ENCODE measurements at places on chromosomes 4 and X. TPM values are rescaled to one million over a fixed set of nuclear protein-coding genes. Genes with fewer than 3 reads are reported as not detected.

DNA sequence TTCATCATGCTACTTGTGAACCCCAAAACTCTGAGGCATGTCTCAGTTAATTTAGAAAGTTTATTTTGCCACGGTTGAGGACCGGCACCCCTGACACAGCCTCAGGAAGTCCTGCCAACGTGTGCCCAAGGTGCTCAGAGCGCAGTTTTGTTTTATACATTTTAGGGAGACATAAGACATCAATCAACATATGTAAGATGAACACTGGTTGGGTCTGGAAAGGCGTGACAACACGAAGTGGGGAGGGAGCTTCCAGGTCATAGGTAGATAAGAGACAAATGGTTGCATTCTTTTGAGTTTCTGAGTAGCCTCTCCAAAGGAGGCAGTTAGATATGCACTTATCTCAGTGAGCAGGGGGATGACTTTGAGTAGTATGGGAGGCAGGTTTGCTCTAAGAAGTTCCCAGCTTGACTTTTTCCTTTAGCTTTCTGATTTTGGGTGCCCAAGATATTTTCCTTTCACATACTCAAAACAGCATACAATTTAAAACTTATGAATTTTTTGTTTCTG, 98.9 kb downstream of the SYTL5 start:
- H3K36me3 ChIP-seq = no peaks in the 10 kb centered on the region
- H3K27me3 ChIP-seq = no peaks in the 10 kb centered on the region
- H3K27ac ChIP-seq = no peak overlapping the region
- no peak for DNase-seq
- H3K4me3 ChIP-seq = no peak overlapping the region
- H3K4me1 ChIP-seq = no peaks in the 10 kb centered on the region

- H3K36me3 ChIP-seq = no peaks in the 10 kb centered on the region
- no peak for DNase-seq
- H3K4me1 ChIP-seq = peaks cover 15% of the 10 kb centered on the region
- H3K4me3 ChIP-seq = no peak overlapping the region
- no peaks in the 10 kb centered on the region for H3K27me3 ChIP-seq
Observed at GRCh38 chr4:4689694-4690440, 148.0 kb upstream of the STX18 start.

DNA sequence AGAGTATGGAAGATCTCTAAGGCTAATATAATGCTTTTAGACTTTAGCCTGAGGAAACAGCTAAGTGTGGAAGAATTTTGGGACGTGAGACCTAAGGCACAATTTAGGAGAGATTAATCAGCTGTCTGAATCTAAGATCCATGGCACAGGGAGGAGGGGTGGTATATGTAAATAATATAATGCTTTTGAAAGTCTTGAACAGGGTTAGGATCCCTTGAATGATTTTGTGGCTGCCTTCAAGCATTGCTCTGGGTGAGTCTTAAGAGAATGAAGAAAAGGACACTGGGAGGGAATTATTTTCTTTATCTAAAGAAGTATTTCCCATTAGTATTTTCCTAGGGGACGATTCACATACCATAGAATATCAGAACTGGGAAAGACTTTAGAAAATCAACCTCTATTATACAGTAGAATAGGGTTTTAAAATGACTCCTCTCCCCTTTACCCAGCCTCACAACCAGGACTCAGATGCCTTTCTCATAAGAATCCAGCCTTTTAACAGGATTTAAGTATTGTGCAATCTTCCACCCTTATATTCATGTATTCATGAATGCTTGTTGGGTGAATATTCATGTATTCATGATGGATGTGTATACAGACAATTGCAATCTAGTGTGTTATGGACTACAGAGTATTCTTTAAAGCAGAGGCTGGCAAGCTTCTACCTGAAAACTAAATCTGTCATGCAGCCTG, 664.2 kb upstream of the CPEB2 start:
- no peak for DNase-seq
- no peak overlapping the region for H3K4me3 ChIP-seq
- no peaks in the 10 kb centered on the region for H3K36me3 ChIP-seq

GRCh38 chrX:12767856-12768255, 23.4 kb upstream of the PRPS2 start:
- H3K4me3 ChIP-seq = no peak overlapping the region
- H3K4me1 ChIP-seq = no peaks in the 10 kb centered on the region

DNA sequence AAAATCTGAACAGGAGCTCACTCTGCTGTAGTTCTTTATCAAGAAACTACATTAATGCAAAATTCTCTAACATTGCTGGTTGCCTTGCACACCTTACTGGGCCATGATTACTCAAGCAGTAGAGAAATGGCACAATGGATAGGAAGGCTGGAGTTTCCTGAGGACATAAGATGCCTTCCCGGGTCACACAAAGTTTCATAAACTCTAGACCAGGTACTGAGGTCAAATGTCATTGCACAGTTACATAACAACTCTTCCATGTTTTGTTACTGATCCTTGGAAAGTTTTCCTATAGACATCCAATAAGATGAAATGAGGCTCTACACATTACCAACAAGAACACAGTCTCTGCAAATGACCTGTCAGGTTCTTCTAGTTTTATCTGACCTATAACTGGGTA, 9.9 kb downstream of the TEC start:
- DNase-seq = no peak
- no peak overlapping the region for H3K4me3 ChIP-seq
- no peaks in the 10 kb centered on the region for H3K36me3 ChIP-seq
- no peaks in the 10 kb centered on the region for H3K27me3 ChIP-seq

- H3K36me3 ChIP-seq = no peaks in the 10 kb centered on the region
- H3K27ac ChIP-seq = no peak overlapping the region
- H3K27me3 ChIP-seq = no peaks in the 10 kb centered on the region
- no peak overlapping the region for H3K4me3 ChIP-seq
- H3K4me1 ChIP-seq = no peaks in the 10 kb centered on the region
- DNase-seq = no peak
Observed at GRCh38 chr4:163611182-163611581, 116.7 kb downstream of the TMA16 start.

- no peak overlapping the region for H3K27ac ChIP-seq
- no peak overlapping the region for H3K4me3 ChIP-seq
Observed at GRCh38 chr4:133474501-133474900, 325.4 kb downstream of the PCDH10 start.

- no peak overlapping the region for H3K4me3 ChIP-seq
- H3K36me3 ChIP-seq = no peaks in the 10 kb centered on the region
- no peaks in the 10 kb centered on the region for H3K4me1 ChIP-seq
- H3K27ac ChIP-seq = no peak overlapping the region
- DNase-seq = no peak
- no peaks in the 10 kb centered on the region for H3K27me3 ChIP-seq
Observed at GRCh38 chrX:128464116-128464515, 411.9 kb upstream of the ACTRT1 start.

GRCh38 chr4:40228497-40229365, 31.9 kb downstream of the RHOH start:
- H3K27me3 ChIP-seq = no peaks in the 10 kb centered on the region
- no peak overlapping the region for H3K27ac ChIP-seq
- DNase-seq = no peak
- no peak overlapping the region for H3K4me3 ChIP-seq

DNA sequence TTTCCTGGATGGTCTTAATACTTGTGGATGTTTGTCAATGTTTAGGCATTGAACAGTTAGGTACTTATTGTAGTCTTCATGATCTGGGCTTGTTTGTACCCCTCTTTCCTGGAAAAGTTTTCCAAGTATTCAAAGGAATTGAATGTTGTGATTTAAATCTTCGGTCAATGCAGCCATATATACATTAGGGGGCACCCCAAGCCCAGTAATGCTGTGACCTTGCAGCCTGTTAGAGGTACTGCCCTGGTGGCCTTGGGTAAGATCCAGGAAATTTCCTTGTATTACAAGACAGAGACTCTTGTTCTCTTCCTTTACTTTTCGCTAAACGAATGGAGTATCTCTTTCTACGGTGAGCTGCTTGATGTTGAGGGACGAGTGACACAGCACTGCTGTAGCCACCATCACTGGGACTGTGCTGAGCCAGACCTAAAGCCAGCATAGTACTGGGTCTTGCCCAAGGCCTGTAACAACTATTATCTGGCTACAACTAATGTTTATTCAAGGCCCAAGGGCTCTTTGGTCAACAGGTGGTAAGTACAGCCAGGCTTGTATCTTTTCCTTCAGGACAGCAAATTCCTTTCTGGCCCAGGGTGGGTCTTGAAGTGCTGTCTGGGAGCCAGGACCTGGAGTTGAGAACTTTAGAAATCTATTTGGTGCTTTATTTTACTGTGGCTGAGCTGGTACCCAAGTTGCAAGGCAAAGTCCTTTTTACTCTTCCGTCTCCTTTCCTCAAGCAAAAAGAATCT, 118.3 kb upstream of the ATOH1 start:
- no peaks in the 10 kb centered on the region for H3K36me3 ChIP-seq
- H3K27ac ChIP-seq = no peak overlapping the region
- no peak for DNase-seq
- no peak overlapping the region for H3K4me3 ChIP-seq
- H3K4me1 ChIP-seq = no peaks in the 10 kb centered on the region
- no peaks in the 10 kb centered on the region for H3K27me3 ChIP-seq

- no peak overlapping the region for H3K4me3 ChIP-seq
- no peak overlapping the region for H3K27ac ChIP-seq
- no peak for DNase-seq
- H3K27me3 ChIP-seq = no peaks in the 10 kb centered on the region
Observed at GRCh38 chrX:44036336-44036735, 63.1 kb upstream of the NDP start.

GRCh38 chrX:16953606-16954211, 7.3 kb downstream of the REPS2 start:
- H3K4me1 ChIP-seq = peaks cover 62% of the 10 kb centered on the region
- peak; percentile 46 for DNase-seq
- H3K27ac ChIP-seq = peak overlapping the region; percentile 94
- peak overlapping the region; percentile 47 for H3K4me3 ChIP-seq
- no peaks in the 10 kb centered on the region for H3K36me3 ChIP-seq
- H3K27me3 ChIP-seq = no peaks in the 10 kb centered on the region

- no peaks in the 10 kb centered on the region for H3K36me3 ChIP-seq
- H3K4me1 ChIP-seq = no peaks in the 10 kb centered on the region
- H3K4me3 ChIP-seq = no peak overlapping the region
- DNase-seq = no peak
Observed at GRCh38 chr4:156378033-156378665, 424.5 kb upstream of the CTSO start.

- no peak overlapping the region for H3K4me3 ChIP-seq
- H3K4me1 ChIP-seq = no peaks in the 10 kb centered on the region
- H3K27ac ChIP-seq = no peak overlapping the region
- no peaks in the 10 kb centered on the region for H3K27me3 ChIP-seq
Observed at GRCh38 chr4:108483079-108483478, 137.3 kb upstream of the RPL34 start.

DNA sequence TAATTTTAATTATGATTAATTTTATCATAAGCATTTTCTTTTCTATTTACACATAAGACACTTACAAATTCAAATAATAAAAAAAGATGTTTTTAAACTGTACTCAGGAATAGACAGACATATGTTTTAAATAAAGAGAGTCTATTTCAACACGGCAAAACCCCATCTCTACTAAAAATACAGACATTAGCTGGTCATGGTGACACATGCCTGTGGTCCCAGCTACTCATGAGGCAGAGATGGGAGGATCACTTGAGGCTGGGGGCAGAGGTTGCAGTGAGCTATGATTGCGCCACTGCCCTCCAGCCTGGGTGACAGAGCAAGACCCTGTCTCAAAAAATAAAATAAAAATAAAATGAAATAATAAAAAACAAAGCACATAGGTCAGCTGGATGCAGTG, 14.8 kb downstream of the FAM9B start:
- H3K27me3 ChIP-seq = no peaks in the 10 kb centered on the region
- H3K4me3 ChIP-seq = no peak overlapping the region
- H3K4me1 ChIP-seq = no peaks in the 10 kb centered on the region
- no peaks in the 10 kb centered on the region for H3K36me3 ChIP-seq
- H3K27ac ChIP-seq = no peak overlapping the region
- no peak for DNase-seq

- no peaks in the 10 kb centered on the region for H3K4me1 ChIP-seq
- no peak for DNase-seq
- H3K36me3 ChIP-seq = no peaks in the 10 kb centered on the region
- H3K27ac ChIP-seq = no peak overlapping the region
Observed at GRCh38 chr4:154004016-154004415, 215.1 kb upstream of the SFRP2 start.

GRCh38 chrX:30887721-30888120, 1.3 kb downstream of the TAB3 start:
- peaks cover 36% of the 10 kb centered on the region for H3K4me1 ChIP-seq
- no peak overlapping the region for H3K27ac ChIP-seq
- no peaks in the 10 kb centered on the region for H3K27me3 ChIP-seq
- peak overlapping the region; percentile 89 for H3K4me3 ChIP-seq

- no peak overlapping the region for H3K27ac ChIP-seq
- H3K27me3 ChIP-seq = no peaks in the 10 kb centered on the region
- H3K4me3 ChIP-seq = no peak overlapping the region
- DNase-seq = no peak
Observed at GRCh38 chr4:154854362-154854761, 73.3 kb downstream of the RBM46 start.

DNA sequence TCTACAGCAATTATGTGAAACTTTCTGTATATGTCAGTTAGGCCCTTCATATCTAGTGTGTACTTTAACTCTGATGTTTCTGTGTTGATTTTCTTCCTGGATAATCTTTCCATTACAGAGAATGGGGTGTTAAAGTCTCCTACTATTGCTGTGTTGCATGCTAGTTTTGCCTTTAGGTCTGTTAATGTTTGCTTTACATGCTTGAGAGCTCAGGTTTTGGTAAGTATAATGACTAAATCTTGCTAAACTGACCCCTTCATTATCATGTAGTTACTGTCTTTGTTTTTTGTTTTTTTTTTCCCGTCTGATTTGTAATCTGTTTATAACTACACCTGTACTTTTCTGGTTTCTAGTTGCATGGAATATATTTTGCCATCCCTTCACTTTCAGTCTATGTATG, 63.6 kb upstream of the UGT2B15 start:
- H3K27me3 ChIP-seq = no peaks in the 10 kb centered on the region
- DNase-seq = no peak
- H3K4me3 ChIP-seq = no peak overlapping the region
- no peaks in the 10 kb centered on the region for H3K4me1 ChIP-seq
- H3K27ac ChIP-seq = no peak overlapping the region

- no peaks in the 10 kb centered on the region for H3K4me1 ChIP-seq
- H3K27me3 ChIP-seq = peaks cover 8% of the 10 kb centered on the region
- no peak for DNase-seq
- no peak overlapping the region for H3K4me3 ChIP-seq
- H3K27ac ChIP-seq = no peak overlapping the region
Observed at GRCh38 chr4:181479141-181479540, 764.1 kb upstream of the TENM3 start.

Gene CTAG2
- not detected for total RNA-seq

Gene STAP1
- total RNA-seq = not detected

Gene ESX1
- total RNA-seq = 1.6 TPM

Gene BMP3
- 0.41 TPM for total RNA-seq
